Glomerular endothelial cell (primary cell): ENCODE measurements at places on chromosomes 3 and 15. TPM values are rescaled to one million over a fixed set of nuclear protein-coding genes. Genes with fewer than 3 reads are reported as not detected.
A peak's percentile ranks its signal among the peaks of the same experiment; 100 is the strongest.

- peak; percentile 1 for DNase-seq
Observed at GRCh38 chr3:180804916-180805315, 107.6 kb upstream of the FXR1 start.

DNA sequence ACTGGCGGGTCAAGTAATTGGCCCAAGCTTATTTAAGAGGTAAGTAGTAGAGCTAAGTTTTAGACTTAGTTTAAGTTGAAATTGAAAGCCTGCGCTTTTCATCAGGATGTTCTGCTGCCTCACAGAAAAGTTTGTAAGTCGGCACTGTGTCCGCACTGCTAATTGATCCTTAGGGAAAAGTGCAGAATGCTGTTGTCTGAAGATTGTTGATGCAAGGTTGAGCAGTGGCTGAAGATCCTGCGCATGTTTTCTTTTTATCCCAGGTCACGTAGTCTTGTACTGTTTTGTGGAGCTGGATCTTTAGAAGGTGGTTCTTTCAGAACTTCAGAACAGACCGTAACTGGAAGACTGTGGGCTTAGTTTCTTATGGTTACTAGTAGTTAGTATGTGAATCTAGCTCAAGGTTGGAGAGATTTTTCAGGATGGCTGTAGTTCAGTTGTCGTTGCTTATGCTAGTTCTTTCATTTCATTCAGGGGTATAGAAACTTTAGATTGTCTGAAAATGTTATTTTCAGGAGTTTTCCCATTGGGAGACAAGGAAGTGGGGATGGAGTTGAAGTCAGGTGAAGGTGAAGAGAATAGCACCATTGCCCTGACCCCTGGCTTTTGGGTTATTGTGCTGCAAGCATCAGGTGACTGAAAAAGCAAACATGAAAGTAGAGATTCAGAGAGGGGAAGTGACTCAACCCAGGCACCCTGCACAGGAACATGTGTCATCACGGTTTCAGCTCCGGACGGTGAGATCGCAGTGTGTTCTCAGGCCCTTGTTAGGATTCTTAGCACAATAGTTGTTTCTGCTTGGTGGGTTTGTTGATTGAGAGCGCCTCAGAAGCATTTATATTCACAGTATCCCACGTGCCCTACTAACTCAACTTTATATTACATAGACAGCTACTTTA, 32.8 kb downstream of the AKAP13 start:
- peak; percentile 96 for DNase-seq

- DNase-seq = no peak
Observed at GRCh38 chr3:9876991-9877390, 3.1 kb downstream of the CIDEC start.

- no peak for DNase-seq
Observed at GRCh38 chr3:161072751-161073150, 32.4 kb downstream of the B3GALNT1 start.

GRCh38 chr15:69704700-69705099, 252.1 kb downstream of the RPLP1 start:
- DNase-seq = no peak

DNA sequence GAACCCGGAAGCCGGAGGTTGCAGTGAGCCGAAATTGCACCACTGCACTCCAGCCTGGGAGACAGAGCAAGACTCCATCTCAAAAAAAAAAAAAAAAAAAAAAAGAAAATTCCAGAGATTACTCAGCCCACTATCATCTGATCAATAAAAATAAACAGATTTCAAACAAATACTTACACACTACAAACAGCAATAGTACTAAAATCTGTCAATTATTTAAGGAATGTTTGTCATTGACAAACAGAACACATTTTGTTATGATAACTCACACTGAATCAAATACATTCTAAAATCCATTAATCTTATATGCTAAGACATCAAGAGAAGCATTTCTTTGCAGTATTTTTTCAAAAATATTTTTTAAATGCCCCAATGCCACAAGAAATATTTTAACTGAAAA, 7.6 kb downstream of the MYO9A start:
- DNase-seq = no peak

- no peak for DNase-seq
Observed at GRCh38 chr3:153625506-153625905, 463.5 kb downstream of the RAP2B start.

- no peak for DNase-seq
Observed at GRCh38 chr3:43465109-43465508, 156.7 kb downstream of the ANO10 start.

The CX3CR1 gene
- total RNA-seq = not detected in 2 replicates

The EBLN2 gene
- total RNA-seq = 0.78 and 4.9 TPM in 2 replicates

The TMC3 gene
- total RNA-seq = not detected in 2 replicates

The AMT gene
- 1.9 and 2.5 TPM in 2 replicates for total RNA-seq

The ACTC1 gene
- not detected in 2 replicates for total RNA-seq

The BNC1 gene
- total RNA-seq = 6.6 and 8.0 TPM in 2 replicates
